GM06990 (cell line): ENCODE measurements at places on chromosomes 2 and 18.

DNA sequence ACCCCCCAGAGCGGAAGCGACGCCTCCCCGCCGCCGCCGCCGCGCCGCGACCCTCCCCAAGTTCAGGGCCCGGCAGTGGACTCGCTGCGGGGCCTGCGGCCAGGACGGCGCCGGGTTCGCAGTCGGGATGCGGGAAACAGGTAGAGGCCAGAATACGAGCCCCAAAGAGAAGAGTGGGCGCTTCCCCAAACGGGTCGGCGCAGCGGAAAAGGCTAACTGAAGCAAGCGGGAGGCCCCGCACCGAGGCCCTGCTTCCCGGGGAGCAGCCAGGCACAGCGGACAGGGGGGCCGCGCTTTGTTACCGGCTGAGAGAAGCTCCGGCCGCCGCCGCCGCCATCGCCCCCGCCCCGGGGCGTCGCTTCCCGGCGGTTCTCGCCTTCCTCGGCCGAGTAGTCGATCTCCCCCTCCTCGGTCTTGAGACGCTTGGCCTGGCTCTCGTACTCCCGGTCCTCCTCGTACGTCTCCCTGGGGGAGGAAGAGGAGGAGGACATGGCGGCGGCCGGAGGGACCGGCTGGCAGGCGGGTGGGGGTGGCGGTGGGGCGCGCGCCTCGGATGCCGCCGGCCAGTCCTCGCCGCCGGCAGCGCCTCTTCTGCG, 494 bp downstream of the HNRNPLL start:
- DNase-seq: no peak

- DNase-seq: no peak
Observed at GRCh38 chr2:26957534-26957933, 12.9 kb upstream of the MAPRE3 start.

- DNase-seq: no peak
Observed at GRCh38 chr2:170548304-170548703, 166.8 kb upstream of the SP5 start.

DNA sequence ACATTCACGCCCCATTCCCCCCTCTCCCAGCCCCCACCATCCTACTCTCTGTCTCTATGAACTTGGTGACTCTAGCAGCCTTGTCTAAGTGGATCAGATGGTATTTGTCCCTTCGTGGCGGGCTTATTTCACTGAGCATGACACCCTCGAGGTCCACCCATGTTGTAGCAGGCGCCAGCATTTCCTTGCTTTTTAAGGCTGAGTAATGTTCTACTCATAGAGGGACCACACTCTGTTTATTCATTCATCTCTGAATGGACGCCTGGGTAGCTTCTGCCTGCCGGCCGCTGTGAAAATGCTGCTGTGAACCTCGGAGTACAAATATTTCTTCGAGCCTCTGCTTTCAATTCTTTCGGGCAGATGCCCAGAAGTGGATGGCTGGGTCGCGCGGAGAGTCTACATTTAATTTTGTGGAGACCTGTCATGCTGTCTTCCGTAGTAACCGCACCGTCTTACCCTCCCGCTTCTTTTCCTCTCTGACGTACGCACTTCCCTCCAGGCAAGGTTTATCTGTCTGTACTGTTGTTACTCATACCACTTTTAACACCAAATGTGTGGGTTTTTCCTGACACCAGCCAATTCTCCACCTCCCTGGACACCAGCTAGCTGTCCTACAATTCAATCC, 5.6 kb downstream of the CROCC2 start:
- no peak for DNase-seq

- DNase-seq: no peak
Observed at GRCh38 chr2:197573608-197574007, 57.7 kb downstream of the MOB4 start.

- peak; percentile 17 for DNase-seq
Observed at GRCh38 chr18:36149514-36150289, 20.0 kb downstream of the ELP2 start.

DNA sequence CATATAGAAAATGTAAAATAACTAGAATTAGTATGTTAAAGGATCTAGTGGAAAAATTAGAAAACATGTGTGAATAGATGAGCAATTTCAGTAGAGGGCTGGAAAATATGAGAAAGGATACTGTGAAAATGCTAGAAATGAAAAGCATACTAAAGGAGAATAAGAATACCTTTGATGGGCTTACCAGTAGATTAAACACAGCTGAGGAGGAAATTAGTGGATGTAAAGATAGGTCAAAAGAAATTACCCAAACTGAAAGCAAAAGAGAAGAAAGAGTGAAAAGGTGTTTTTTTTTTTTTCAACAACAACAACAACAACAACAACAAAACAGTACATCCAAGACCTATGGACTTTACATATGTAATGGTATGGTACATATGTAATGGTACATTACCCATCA, 41.0 kb upstream of the CTIF start:
- DNase-seq: no peak

GRCh38 chr18:32760391-32760790, 12.4 kb downstream of the KLHL14 start:
- peak; percentile 43 for DNase-seq
